ENCODE measurements at places on chromosomes 1 and 21. TPM values are rescaled to one million over a fixed set of nuclear protein-coding genes. Genes with fewer than 3 reads are reported as not detected.

IRF6 gene
- total RNA-seq: 0.32 TPM

GUK1 gene
- 90.2 TPM for total RNA-seq

SPRR2D gene
- total RNA-seq: not detected

HRNR gene
- total RNA-seq: not detected

SYDE2 gene
- 5.0 TPM for total RNA-seq

VWA5B1 gene
- total RNA-seq: not detected

MSH4 gene
- 0.88 TPM for total RNA-seq

MYBPH gene
- 18.0 TPM for total RNA-seq

CAPN2 gene
- total RNA-seq: 151 TPM

TMPRSS3 gene
- not detected for total RNA-seq
